CD4-positive, alpha-beta T cell treated with Interferon gamma for 1 hour (primary cell): ENCODE measurements at places on chromosomes 3 and 15.

DNA sequence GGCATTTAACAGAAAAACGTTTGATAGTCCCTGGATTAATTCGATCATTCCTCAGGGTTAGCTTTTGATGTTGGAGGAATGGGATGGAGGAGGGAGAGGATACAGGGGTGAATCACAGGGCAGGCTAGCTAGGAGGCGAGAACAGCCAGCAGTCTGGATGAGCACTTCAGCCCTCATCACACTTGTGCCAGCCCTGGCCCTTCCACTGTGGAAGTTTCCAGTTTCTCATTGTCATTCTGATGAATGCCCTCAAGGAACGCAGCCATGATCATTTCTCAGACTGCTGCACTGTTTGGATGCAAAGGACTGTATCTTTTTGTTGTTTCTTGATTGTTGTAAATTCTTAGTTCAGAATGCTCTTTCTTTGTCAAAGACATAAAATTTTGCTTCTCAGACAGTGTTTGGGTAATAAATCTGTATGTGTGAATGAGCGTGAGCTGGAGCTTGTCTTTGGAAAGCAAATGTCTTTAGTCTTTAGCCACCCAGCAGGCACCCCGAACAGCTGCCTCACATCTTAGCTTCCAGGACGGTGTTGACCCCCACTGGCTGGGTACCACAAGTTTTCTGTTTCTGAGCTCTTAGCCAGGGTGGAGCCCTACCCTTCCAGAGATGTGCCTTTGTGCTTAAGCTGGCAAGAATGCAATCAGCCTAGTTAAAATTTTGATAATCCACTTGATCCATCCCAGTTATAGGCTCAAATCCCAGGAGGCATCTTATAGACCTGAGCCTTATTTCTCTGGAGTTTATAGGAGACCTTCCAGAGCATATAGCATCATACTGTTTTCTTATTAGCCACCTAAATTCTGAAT is 121.1 kb downstream of the PDCD6IP start:
- no peak for DNase-seq

DNA sequence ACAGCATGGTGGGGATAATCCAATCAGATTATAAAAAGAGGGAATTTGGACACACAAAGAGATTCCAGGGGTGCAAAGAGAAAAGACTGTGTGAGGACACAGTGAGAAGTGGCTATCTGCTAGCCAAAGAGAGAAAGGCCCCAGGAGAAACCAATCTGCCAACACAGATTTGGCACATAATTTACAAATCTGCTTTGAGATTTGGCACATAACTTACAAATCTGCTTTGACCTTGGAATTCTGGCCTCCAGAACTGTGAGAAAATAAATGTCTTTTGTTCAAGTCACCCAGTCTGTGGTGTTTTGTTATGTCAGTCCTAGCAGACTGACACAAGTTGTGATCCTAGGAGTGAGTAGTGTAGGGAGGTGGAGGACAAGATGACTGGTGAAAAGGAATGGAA is 3.5 kb upstream of the TM4SF18 start:
- no peak for DNase-seq

- DNase-seq = no peak
These were observed 5.8 kb downstream of the C3orf20 start for GRCh38 chr3:14680716-14681115.

DNA sequence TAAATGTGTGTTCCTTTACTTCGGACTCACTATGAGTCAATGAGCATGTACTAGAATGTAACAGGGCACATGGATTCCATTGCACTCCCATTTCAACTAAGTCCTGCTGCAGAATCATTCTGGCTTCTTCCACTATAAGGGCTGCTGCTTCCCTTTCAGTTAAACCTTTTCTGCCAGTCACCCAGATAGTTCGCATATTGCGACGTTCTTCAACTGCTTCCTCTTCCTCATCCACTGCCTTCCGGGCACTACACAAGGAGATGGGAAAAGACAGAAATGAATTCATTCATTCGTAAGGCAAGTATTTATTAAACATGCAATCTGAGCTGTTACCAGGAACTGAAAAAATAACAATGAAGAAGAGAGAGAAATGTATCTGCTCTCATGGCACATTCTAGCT is 55.6 kb downstream of the POLQ start:
- no peak for DNase-seq

- no peak for DNase-seq
These were observed 2.1 kb downstream of the CYB561D2 start for GRCh38 chr3:50352781-50353180.

GRCh38 chr15:71785996-71786395 is 24.4 kb upstream of the NR2E3 start:
- DNase-seq = no peak

DNA sequence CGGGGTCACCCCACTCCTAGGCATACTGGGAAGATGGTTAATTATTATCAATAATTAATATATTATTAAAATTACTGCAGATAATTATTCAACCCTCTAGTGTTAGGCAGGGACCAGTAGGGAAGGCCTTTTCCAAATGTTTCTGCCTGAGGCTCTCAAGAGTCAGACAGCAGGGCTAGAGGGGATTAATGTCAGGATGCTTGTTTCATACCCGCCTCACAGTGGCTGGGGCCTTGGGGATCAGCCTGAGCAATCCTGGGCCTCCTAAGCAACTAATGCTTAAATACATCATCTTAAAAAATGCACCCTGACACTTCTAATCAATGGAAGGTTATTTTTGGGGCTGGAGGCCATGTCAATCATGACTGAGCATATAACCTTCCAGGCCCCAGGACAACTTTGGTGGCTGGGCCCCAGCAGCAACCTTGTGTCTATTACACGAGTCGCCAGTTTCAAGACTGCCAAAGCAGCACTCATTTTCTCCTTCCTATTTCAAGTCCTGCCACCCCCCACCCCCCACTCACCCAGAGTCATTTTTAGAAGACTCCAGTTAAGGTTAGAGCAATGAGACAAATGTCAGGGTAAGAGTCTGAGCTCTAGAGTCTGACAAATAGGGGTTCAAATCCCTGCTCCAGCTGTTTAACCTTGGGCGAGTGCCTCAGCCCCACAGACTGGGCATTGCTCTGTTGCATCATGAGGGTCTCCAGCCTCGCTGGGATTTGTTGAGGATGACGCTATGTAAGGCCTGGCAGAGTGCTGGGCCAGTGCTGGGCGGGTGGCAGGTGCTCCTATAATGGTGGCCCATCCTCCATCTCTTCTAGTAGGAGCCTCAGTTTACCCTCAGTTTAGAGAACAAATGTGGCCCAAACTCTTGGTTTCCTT is 6.1 kb downstream of the AMOTL2 start:
- no peak for DNase-seq

DNA sequence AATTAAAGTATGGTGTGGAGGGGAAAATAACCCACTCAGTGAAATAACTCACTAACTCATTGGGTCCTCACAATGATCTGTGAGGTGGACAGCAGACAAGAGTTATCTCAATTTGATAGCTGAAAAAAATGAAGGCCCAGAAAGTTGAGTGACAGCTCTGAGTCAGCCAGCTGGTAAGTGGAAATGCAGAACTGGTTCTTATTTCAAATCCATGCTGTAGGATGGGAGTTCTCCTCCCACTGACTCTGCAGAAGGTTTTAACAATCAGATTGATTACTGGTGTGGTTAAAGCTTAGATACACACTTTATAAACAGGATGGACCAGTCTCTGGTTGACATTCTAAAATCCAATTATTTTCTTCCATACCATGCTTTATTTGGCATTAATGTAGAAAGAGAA is 87.0 kb upstream of the LMOD3 start:
- no peak for DNase-seq

DNA sequence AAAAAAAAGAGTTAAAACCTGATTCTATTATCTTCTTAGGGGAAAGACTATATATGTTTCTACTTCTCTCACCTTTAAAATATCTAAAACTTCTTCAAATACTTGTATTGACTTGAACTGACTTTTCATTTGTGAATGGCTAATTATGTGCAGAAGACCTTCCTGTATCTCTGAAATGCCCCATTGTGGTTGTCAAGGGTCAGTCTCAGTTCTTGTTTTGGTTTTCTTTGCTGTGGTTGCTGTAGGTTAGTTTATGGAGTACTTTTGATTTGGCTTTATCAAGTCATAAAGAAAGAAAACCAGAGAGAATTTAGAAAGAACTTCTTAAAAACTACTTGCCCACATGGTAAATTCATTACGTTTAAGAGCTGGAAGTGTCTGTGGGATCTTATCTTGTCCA is 345.3 kb upstream of the POU1F1 start:
- DNase-seq = no peak

GRCh38 chr3:171164067-171164465 is 137.5 kb upstream of the SLC2A2 start:
- DNase-seq = no peak

- DNase-seq = no peak
These were observed 5.0 kb downstream of the NR2F2 start for GRCh38 chr15:96335411-96336024.

GRCh38 chr3:51954713-51955112 is 468 bp upstream of the GPR62 start:
- DNase-seq = no peak

DNA sequence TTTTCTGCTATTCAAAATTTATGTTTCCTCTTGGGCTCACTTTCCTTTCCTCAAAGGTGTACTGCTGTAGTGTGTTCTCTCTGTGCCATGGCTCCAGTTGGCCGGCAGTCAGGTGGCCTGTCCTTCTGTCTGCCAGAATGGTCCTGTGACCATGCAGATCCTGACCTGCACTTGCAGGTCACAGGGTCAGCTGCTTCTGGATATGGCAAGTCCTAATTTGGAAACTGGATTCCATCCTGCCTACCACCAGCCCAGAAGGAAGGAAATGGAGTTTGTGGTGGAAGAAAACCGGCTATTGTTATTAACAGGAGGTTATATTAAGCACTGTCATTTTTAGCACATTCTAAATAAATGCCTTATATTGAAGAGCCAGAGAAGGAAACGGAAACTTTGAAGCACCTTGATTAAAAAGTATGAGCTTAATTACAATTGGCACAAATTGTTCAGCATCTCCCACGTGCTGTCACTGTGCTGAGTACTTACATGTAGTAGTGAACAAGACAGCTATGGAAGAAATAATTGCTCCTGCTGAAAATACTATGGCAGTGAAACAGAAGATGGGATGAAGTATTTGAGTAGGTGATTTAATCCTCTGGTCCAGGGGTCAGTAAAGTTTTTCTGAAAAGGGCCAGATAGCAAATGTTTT is 362.8 kb downstream of the PTPRG start:
- DNase-seq = no peak

- no peak for DNase-seq
These were observed 136.1 kb upstream of the CNTN4 start for GRCh38 chr3:1962396-1963088.

DNA sequence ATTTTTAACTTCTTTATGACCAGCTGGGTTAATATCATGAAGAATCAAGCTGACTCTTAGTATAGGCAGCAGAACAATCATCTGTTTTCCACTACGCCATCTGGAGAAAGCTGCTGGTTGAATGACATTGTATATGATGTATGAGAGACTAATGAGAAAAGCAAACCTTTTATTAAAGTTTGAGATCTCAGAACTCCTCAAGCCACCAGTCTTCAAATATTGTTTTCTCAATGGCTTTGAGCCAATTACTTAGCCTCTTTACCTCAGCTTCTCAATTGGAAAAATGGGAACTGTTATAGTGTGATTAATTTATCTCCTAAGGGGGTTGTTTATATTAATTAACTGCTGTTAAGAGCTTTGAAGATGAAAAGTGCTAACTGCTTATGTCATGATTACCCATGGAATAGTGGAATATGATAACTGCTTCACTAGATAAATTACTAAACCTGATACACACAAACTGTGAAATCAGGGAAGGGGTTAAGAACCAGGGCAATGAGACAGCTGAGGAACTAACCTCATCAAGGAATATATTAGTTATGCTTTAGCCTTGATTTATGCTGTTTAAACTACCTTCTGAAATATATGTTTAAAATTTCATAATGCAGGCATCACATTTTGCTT is 330.1 kb downstream of the SOX2 start:
- no peak for DNase-seq

GRCh38 chr3:58392181-58392580 is 41.5 kb downstream of the PDHB start:
- no peak for DNase-seq

DNA sequence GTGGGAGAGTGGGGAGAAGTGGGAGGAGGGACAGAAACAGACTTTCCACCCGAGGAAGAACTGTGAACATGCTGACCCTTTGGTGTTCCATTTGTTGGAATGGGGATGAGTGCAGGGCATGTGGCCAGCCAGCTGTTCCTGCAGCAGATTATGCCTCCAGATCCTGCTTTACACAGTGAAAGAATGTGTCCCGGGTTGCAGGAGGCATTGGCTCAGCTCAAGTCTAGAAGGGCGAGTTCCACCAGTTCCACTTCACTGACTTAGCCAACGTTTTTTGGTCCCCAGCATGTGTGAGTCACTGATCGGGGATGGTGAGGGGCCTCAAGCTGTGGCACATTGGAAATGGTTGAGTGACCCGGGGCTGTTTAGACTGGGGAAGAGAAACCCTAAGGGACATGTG is 307.0 kb upstream of the ROPN1 start:
- DNase-seq = no peak

- DNase-seq = no peak
These were observed 41.5 kb downstream of the PRKCD start for GRCh38 chr3:53202331-53203015.
